ENCODE measurements at places on chromosomes 12 and 14. TPM values are rescaled to one million over a fixed set of nuclear protein-coding genes. Genes with fewer than 3 reads are reported as not detected.
A peak's percentile ranks its signal among the peaks of the same experiment; 100 is the strongest.

DNA sequence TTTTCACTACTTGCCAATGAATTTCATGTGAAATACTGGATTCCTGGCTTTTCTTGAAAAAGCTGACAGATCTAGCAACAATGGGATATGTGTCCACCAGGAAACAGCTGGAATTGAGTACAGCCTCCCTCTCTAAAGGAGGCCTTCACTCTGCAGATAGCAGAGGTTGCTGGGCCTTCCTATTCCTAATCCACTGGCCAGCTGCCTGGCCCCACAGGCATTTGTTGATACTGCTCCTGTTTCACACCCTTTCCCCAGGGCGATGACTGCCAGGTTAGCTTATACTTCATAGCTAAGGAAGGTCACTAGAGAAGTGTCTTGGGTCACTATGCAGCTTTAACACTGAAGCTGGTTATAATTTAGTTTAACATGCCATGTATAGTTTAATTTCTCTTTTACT is 87.5 kb upstream of the PDZRN4 start:
- DNase-seq: no peak

DNA sequence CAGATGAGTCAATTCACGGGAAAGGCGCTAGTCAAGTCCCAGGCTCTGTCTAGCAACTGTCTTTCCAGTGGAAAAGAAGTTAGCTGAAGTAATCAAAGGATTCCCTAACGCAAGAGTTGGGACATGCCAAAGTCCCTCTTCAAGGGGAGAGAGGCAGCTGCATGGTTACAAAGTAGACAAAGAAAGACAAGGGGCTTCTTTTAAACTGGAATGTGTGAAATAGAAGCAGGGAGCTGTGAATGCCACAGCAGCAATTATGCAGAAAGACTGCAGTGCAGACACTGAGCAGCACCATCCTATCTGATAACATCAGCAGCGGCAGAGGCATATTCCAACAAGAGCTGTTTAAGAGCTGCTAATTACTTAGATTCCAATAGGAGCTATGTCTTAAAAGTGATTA is 12.5 kb upstream of the CIPC start:
- DNase-seq: no peak

- DNase-seq: no peak
These were observed 186.2 kb downstream of the DICER1 start for GRCh38 chr14:94970941-94971730.

DNA sequence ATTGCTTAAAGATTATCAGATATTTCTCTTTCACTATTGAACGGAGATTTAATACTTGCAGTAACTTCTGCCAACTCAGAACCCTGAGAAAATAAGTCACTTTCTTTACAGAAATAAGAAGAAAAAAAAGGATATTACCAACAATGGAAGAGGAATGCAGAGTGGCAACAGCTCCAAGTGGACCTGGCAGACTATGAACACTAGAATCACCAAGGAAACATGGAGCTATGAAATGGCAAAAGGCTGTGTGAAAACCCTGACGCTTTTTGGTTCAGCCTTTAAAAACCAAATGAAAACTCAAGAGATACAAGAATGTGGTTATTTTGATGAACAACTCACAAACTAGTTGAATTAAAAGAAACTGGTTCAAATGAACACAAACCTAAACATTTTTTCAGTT is 17.7 kb downstream of the DTD2 start:
- DNase-seq: no peak

DNA sequence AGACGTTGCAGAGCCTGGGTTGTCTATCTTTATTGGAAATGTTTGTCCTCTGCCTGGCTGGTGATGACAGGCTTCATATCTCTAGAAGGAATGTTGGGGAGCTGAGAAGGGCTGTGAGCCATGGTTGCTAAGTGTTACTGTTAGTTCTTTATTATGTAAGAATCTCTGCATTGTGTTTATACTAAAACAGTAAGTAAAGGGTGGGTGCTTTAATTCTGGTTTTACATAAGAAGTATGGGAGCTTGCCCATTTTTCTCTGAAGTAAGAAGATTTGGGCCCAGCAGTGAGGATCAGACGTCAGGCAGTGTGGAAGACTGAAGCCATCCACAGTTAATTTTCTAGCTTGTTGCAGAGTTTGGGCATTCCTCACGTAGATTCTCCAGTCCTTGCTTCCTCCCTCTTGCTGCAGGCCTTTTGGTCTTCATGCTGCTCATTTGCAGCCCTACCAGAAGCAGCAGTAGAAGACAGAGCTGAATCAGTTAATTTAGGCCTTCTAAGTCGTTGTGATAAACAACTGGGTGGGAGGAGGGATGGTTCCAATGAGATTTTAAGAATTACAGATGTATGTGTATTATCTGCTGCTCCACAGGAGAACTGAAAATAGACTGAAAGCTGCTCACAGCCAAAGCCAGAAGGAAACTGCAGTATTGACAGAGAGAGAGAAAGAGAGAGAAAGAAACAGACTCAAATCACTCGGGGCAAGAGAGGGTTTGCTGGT is 21.4 kb downstream of the WNT5B start:
- peak; percentile 20 for DNase-seq

DNA sequence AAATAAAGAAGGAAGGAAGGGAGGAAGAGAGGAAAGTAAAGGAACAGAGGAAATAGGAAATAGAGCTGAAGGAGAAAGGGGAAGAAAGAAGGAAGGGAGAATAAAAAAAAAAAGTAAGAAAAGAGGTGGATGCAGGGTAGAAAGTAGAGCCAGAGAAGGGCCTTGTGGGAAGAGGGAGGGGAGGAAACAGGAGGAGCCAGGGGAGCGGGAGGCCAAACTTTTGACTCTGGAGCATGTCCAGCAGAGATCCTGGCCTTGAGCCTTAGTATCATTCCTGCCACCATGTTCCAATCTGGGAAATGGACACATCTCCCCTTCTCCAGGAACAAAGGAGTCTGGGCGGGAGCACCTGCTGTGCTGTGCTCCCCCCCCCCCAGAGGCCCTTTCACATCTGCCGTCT is 11.1 kb upstream of the SMUG1 start:
- DNase-seq: no peak

DNA sequence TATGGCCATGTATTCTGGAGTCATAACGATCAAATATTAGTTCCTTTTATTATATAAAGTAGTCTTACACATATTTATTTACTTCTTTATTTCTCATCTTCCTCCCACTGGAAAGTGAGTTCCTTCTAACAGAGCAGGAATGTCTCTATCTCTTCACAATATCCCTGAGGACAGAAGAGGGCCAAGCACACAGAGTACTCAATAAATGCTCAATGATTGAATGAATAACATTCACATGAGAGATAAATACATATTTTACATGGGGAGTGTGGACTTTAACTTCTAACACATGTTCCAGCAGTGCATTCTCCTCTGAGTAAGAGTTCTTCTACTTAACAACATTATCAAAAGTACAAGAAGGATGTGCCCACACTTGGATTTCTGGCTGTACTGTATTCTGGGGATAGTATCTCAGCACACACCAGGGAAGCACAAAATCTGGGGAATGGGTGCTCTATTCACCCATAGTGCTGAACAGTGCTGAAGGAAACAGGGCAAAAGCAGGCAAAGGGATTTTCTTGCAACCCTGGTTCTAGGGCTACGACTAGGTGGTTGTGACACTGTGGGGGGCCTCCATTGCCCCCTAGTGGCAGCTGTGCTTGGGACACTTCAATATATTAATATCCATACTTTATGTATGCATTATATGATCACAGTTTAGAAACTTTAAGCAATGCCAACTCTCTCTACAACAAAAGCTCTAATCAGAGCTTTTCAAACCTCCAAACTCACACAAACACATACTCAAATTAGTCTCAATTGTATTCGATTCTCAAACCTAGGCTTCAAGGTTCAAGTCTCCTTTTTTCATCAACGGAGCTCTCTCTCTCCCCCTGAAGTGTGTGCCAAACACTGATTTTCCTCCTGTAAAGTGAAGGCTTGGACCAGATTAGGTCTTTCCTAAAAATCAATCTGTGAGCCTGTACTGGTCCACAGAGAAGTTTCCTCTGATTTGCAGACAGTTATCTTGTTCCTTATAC is 115.5 kb downstream of the SLC2A13 start:
- DNase-seq: peak; percentile 32

GRCh38 chr12:102956738-102957327 is 641 bp upstream of the ASCL1 start:
- no peak for DNase-seq

- no peak for DNase-seq
These were observed 49.3 kb downstream of the RAB35 start for GRCh38 chr12:120067084-120067869.

DNA sequence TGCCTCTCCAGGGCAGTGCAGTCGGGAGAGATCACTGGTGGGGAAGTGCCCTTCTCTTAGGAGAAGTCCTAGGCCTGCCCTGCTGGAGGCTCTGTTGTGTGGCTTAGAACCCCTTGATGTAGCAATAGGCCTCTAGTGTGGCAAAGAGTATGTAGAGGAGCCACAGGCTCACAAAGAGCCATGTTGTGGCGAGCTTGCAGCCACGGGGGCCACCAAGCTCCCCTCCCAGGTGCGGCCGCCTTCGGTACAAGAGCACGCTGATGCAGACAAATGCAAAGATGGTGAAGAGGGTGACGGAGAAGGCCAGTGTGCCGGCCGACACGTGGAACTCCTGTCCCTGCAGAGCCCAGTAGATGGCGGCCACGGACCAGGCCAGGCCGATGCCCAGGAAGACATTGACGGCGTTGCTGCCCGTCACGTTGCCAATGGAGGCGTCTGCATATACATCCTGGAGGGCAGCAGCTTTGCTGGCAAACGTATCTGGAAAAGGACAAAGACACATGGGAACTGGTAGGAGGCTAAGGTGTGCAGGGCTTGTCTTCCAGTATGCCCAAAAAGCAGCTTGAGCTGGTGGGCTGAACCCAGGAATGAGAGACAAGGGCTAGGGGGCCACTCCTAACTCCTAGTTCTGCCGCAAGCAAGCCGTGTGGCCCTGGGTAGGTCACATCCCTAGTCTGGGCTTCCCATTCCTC is 142.8 kb downstream of the SLC8A3 start:
- peak; percentile 48 for DNase-seq

DNA sequence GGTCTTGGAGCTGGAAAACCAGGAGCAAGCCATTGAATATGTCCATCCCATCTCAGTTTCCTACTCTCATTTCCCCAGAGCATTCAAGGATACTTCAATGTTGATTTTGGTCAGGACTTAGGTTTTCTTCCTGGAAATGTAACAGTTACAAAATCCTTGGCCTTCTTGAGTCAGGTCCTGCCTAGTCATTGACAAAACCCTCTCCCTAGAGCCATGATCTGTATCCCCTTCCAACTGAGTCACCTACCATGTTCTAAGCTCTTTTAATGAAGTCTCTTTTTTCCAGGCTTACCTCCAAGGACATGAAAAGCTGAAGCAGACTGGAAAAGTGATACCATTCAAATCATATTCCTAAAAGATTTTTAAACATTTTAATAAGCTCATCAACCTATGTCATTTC is 549.2 kb downstream of the GALC start:
- DNase-seq: peak; percentile 4

LRCOL1 gene
- total RNA-seq: 0.28 TPM

DNA sequence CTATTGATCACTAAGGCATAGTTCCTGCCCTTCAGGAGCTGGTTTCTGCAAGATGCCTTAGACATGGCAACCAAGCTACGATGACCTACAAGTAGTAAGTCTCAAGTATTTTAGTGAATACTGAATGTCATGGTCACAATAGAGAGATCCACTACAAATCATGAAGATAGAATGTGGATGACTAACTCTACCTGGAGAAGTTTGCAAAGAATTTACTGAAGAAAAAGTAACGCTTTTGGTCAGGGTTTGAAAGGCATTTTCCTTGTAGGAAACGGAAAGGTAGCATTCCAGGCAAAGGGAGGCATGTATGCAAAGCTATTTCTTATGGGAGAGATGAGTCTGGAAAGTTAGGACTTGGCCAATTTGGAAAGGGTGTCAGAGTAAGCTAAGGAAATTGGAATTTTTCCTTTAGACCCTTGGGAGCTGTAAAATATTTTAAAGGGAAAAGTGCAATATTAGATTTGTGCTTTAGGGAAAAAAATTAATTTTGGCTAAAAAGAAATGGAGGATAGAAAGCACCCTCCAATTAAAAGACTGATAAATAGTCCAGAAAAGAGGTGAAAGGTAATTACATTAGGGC is 377.5 kb downstream of the EGLN3 start:
- no peak for DNase-seq

DNA sequence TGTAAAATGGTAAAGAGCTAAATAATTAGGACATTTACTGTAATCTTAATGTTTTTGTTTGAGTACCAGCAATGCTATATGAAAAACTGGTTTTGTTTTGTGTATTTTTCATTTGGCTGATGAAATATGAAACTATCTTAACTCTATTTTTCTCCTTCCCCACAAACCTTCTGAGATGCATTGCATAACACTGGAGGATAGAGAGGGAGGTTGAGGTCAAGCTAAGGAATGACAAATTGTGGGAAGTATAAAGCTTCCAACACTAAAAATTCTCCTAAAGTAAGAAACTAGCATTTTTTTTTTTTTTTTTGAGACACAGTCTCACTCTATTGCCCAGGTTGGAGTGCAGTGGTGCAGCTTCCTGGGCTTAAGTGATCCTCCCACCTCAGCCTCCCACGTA is 31.5 kb upstream of the SRP54 start:
- DNase-seq: peak; percentile 71

SMCO3 gene
- under 0.01 TPM for total RNA-seq

A2M gene
- 0.56 TPM for total RNA-seq

PLEKHG7 gene
- under 0.01 TPM for total RNA-seq

DCN gene
- total RNA-seq: 241 TPM

MOK gene
- total RNA-seq: 24.4 TPM

RASAL1 gene
- not detected for total RNA-seq
